ENCODE measurements at places on chromosomes 4 and X.

GRCh38 chrX:110847334-110847733 is 51.7 kb upstream of the CHRDL1 start:
- no peak for DNase-seq

GRCh38 chr4:54661169-54661568 is 3.4 kb downstream of the KIT start:
- DNase-seq, result no peak

- DNase-seq, result no peak
Measured at GRCh38 chr4:140300271-140300970, 73.0 kb upstream of the SCOC start.

GRCh38 chr4:108635070-108635655 is 14.8 kb downstream of the RPL34 start:
- no peak for DNase-seq

- DNase-seq, result no peak
Measured at GRCh38 chrX:670645-671044, 40.1 kb downstream of the SHOX start.

DNA sequence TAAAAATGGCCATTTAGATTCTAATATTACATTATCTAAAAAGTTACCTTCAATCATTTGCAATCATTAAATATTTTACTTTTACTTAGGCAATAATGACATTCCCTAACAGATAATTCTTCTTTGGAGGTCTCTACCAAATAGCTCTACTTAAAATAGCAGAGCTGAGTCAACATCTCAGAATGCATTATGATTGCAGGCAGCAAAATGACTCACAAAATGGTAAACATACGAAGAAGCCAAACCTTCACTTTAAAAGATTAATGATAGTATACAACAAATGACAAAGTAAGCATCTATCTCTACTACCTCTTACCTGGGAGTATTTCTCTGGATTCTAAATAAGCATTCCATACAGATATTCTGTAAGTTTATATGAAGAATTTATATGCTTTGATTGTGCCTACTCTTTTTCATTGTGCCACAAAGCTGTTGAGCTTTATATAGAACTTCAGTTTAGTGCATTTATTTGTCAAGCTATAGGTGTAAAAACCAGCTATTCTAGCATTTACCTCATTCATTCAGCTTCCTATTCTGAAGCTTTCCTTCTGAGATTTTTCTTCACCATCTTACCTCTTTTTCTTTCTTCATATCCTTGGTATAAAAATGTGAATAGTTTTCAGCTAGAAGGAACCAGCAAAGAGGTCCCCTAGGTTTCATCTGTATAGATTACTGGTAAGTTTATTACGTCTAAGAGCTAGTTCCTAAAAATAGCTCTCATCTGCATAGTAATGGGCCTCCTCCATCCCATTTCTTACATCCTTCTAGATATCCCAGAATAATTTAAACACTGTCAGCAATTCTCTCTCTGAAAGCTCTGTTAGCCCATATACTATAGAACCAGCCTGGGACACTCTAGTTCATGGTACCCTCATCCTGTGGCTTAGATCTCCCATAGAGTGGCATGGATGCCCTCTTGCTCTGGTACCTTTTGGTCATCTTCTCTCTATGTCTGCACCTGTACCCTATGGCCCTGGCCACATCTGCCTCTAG is 17.2 kb upstream of the SPCS3 start:
- DNase-seq, result no peak

GRCh38 chr4:8911316-8912088 is 39.9 kb upstream of the HMX1 start:
- no peak for DNase-seq

DNA sequence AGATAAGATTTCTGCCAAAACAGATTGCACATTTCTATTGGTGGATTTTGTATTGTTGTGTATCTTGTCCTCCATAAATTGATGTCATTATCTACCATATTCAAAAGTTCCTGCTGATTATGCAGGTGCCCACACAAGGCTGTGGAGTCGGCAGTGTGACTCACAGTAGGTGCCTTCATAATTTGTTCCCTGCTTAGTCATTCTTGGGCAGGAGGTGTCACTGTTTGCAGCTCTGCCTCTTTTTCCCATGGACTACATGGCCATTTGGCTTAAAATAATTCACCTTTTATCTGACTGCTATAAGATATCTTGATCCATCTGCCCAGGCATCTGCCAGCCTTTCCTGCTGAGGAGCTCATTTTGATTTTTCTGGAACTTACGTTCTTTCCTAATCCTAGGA is 33.6 kb upstream of the ENPEP start:
- DNase-seq, result no peak

DNA sequence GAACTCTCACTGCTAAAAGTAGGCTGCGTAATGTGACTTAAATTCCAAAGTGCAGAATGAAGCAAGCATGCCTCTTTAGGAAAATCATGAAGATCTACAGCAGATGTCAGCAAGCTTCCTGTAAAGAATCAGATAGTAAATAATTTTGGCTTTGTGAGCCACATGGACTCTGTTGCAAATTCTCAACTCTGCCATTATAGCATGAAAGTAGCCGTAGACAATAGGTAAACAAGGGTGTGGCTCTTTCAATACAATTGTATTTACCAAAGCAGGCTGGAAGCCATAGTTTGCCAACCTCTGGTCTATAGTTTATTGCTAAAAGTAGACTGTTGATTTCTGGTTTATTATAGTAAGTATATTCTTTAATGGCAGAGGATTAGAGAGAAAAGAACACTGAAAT is 80.3 kb upstream of the FAM9B start:
- DNase-seq, result no peak

- DNase-seq, result no peak
Measured at GRCh38 chrX:10112510-10112909, 44.3 kb upstream of the CLCN4 start.

- no peak for DNase-seq
Measured at GRCh38 chrX:23799469-23800065, 16.6 kb downstream of the SAT1 start.

DNA sequence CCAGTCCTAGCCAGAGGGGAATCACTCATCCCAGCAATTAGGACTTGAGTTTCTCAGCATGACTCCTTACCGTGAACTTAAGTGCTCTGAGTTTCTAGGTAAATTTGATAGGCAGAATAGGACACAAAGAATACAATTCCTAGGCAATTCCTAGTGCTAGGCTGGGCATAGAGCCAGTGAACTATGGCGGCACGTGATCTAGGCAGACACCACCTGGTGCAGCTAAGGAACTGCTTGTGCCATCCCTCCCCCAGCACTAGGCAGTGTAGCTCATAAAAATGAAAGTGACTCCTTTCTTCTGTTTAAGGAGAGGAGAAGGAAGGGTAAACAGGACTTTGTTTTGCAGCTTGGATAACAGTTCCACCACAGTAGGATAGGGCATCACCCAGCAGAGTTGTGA is 736.3 kb upstream of the PCDH7 start:
- DNase-seq, result no peak

GRCh38 chrX:65516756-65517155 is 17.8 kb downstream of the LAS1L start:
- DNase-seq, result no peak

DNA sequence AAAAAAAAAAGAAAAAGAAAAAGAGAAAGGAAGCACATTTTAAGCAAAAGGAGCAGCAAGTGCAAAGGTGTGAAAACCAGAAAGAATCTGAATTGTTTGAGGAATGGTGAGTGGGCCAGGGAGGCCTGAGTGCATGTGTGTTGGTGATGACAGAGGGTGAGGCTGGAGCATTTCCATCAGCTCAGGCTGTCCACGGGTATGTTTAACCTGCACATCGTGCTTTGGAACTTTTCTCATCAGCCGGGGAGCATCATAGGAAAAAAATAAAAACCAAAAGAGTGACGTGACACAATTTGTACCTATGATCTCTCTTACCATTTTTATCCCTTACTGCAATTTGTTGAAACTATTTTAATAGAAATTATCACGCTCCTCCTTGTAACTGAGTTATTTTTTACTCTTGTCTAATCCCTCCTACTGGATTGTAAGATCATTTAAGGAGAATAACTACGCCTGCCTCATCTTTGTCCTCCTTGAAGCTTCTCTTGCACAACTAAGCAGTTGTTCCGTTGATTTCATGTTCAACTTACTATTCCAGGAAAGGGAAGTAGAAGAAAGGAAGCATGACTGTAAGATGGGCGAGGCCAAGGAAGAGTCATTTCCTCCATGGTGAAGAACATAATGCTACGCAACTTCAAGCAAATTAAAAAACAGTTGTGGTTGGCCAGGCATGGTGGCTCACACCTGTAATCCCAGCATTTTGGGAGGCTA is 7.0 kb downstream of the PALLD start:
- no peak for DNase-seq

DNA sequence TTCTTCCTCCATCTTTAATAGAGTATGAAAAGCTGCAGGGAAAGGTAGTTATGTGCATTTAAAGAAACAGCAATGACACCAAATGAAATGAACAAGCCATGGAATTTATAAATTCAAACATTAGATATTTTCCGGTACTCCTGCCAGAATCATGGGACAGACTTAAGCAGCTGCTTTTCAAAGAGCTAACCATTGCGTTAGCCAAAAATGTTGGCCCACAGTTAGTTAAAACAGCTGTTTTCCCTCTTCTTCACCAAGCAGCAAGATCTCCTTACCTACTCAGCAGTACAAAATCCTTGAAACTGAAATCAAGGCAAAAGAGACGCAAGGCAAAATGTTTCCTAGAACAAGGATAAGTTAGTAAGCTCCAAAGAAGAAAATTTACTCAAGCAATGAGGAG is 64.0 kb downstream of the MANBA start:
- no peak for DNase-seq

DNA sequence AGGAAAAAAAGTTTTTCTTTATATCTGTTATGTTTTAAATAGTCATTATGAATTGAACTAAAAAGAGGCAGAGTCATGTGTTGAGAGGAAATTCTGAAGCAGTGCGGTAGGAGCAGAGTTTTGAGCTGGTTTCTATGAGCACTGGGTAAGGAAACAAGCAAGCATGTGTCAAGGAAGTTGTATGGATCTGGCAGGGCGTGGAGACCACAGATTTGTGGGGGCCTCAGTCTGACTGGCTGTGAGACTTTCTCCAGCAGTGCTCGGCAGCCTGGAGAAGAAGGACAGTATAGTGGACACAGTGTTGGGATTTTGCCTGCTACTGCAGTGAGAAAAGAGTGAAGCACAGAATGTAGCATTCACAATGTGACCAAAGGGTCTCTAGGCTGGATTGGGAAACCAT is 399.1 kb downstream of the INPP4B start:
- no peak for DNase-seq

DNA sequence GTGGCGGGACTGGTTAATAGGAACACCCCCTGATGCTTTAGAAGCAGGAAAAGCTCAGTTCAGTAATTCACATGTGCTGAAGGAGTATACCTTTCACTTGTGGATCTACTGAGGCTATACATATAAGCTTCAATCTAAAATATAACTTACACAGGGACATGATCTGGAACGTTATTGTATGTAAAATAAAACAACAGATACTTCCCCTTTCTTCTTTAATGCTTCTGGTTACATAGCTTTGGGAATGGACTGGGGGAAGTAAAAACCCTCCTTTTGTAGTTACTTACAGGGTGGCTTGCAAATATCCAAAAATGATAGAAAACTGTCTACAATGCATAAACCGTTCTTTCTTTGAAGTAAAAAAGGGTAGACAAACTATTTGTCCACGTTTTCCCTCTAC is 1.9 kb downstream of the FGG start:
- DNase-seq, result no peak

DNA sequence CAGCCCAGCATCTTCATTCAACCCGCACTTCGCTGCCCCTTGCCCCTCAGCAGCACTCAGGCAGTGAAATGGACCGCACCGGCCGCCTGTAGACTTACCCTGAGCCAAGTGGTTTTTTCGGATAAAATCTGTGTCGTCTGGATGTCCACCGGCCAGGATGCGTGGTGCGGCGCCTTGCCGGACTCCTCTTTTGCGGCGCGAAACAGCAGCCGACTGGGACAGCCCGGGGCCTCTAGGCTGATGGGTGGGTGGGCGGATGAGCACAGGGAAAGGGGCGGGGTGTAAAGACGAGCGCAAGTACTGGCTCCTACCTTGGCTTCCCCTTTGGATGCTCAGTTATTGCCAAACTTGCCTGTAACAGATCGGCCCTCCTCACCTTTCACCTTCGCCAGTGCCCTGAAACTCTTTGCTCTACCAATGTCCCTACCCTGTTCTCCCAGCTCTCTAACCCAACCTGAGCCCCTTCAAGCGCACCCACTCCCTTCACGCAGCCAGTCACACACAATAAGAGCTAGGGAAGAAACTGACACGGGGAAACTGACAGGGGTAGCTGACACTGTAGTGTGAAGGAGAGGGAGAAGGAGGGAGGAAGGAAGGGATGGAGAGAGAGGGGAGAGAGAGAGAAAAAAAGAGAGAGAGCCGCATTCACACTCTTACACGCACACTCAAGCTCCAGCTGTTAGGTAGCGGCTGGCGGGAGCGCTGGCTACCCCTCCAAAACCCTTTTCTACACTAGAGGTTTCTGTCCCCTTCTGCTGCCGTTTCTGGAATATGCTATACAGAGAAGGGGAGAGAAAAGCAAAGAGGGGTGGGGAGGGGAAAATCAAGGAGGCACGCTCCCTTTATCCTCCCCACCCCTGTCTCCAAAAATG is 559 bp downstream of the TRPC5 start:
- DNase-seq, result no peak

DNA sequence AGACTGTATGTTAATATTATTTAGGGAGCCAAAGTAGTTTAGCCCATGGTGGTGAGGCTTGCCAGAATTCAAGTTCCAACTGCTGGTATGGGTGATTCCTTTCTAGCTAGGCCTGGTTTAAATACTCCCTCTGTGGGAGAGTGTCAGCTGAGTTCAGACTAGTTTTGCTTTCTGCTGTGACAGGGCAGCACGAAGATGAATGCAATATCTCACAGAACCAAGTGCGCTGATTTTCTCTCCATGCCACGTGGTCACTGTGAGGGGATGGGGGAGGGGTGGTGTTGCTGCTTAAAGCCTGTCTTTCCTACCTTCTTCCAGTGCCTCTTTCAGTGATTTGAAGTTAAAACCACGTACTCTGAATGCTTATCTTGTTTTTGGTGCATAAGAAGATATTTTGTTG is 445.7 kb upstream of the CXorf51B start:
- no peak for DNase-seq

GRCh38 chr4:26228883-26229282 is 91.9 kb upstream of the RBPJ start:
- no peak for DNase-seq

- no peak for DNase-seq
Measured at GRCh38 chr4:165299399-165300060, 27.9 kb upstream of the MSMO1 start.

DNA sequence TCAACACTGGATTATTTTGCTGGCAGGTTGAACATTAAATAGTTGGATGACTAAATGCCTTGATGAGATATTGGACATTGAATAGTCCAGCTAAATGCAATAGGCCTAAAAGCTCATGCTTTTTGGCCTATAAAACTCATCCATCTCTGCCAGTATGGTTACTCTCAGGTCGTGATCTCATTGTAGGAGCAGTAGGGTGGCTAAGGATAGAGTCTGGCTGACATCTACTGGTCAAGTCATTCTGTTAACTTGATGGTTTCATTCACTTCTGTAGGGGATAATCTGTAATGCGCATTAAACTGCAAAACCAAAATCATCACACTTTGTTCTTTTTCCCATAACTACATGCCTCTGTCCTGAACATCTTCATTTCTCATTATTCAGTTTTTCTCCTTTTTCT is 227.0 kb downstream of the DKK2 start:
- DNase-seq, result no peak

GRCh38 chrX:23664496-23664895 is 2.8 kb upstream of the PRDX4 start:
- DNase-seq, result no peak
